PC-9 (cell line): ENCODE measurements at places on chromosomes 1 and 21. TPM values are rescaled to one million over a fixed set of nuclear protein-coding genes. Genes with fewer than 3 reads are reported as not detected.

The KRTAP11-1 gene
- not detected in 2 replicates for total RNA-seq

The CELA2B gene
- total RNA-seq: not detected in 2 replicates

The OR4F29 gene
- total RNA-seq: not detected in 2 replicates

The LCE2B gene
- not detected in 2 replicates for total RNA-seq

The C1orf105 gene
- total RNA-seq: not detected in 2 replicates

The NUP210L gene
- total RNA-seq: not detected in 2 replicates

The SSBP3 gene
- 26.2 and 26.5 TPM in 2 replicates for total RNA-seq

The CD55 gene
- 45.9 and 46.4 TPM in 2 replicates for total RNA-seq

The C1QC gene
- total RNA-seq: not detected in 2 replicates

The HES5 gene
- not detected in 2 replicates for total RNA-seq

The BSND gene
- total RNA-seq: 0.09 TPM in 1 of 2 replicates, not detected in the other

The ESRRG gene
- not detected in 2 replicates for total RNA-seq

The MMEL1 gene
- 2.7 and 4.9 TPM in 2 replicates for total RNA-seq

The GBP1 gene
- total RNA-seq: 6.0 and 7.3 TPM in 2 replicates

The SMPDL3B gene
- 26.5 and 29.2 TPM in 2 replicates for total RNA-seq

The MTOR gene
- total RNA-seq: 34.6 and 37.4 TPM in 2 replicates

The LAD1 gene
- total RNA-seq: 54.7 and 61.6 TPM in 2 replicates

The SEC16B gene
- total RNA-seq: 2.0 and 4.4 TPM in 2 replicates

The KCNK2 gene
- total RNA-seq: 0.48 and 0.90 TPM in 2 replicates

The PLA2G2C gene
- total RNA-seq: 0.48 and 0.55 TPM in 2 replicates

The FCRL1 gene
- total RNA-seq: not detected in 2 replicates

The HTR6 gene
- not detected in 2 replicates for total RNA-seq

The TADA1 gene
- total RNA-seq: 5.2 and 5.6 TPM in 2 replicates

The YBX1 gene
- total RNA-seq: 656 and 1,130 TPM in 2 replicates

The TMEM79 gene
- total RNA-seq: 10.4 and 12.8 TPM in 2 replicates

The MYOG gene
- total RNA-seq: not detected in 2 replicates

The ERICH3 gene
- not detected in 2 replicates for total RNA-seq

The GUCA2B gene
- not detected in 2 replicates for total RNA-seq

The HSPB7 gene
- total RNA-seq: not detected in 2 replicates

The AMY2B gene
- 0.11 and 0.95 TPM in 2 replicates for total RNA-seq

The YIPF1 gene
- 23.3 and 26.1 TPM in 2 replicates for total RNA-seq

The GSTM5 gene
- not detected in 2 replicates for total RNA-seq

The EPS15 gene
- total RNA-seq: 60.1 and 61.0 TPM in 2 replicates

The JTB gene
- 106 and 108 TPM in 2 replicates for total RNA-seq

The RGS7 gene
- total RNA-seq: 2.0 and 5.8 TPM in 2 replicates

The CAMK1G gene
- not detected in 2 replicates for total RNA-seq

The TRIM46 gene
- 6.0 and 6.2 TPM in 2 replicates for total RNA-seq

The FCGR3A gene
- total RNA-seq: not detected in 2 replicates

The MRPS15 gene
- 138 and 200 TPM in 2 replicates for total RNA-seq

The CD5L gene
- not detected in 2 replicates for total RNA-seq

The NBPF20 gene
- total RNA-seq: 3.3 and 3.8 TPM in 2 replicates

The OR2L3 gene
- not detected in 2 replicates for total RNA-seq

The SYCP1 gene
- total RNA-seq: not detected in 2 replicates

The FAM131C gene
- 7.4 and 12.3 TPM in 2 replicates for total RNA-seq

The THEM4 gene
- 24.1 and 41.4 TPM in 2 replicates for total RNA-seq

The RGS16 gene
- 0.25 TPM in 1 of 2 replicates, not detected in the other for total RNA-seq

The OR2AJ1 gene
- total RNA-seq: not detected in 2 replicates

The LAMB3 gene
- total RNA-seq: 90.0 and 142 TPM in 2 replicates

The EPHB2 gene
- total RNA-seq: 26.7 and 31.1 TPM in 2 replicates
